ENCODE measurements at places on chromosomes 2 and 18.

- no peak for DNase-seq
These were observed 242.0 kb downstream of the DPP10 start for GRCh38 chr2:114684403-114684802.

GRCh38 chr2:238069877-238070276 lies 9.1 kb downstream of the SCLY start:
- DNase-seq, result no peak

DNA sequence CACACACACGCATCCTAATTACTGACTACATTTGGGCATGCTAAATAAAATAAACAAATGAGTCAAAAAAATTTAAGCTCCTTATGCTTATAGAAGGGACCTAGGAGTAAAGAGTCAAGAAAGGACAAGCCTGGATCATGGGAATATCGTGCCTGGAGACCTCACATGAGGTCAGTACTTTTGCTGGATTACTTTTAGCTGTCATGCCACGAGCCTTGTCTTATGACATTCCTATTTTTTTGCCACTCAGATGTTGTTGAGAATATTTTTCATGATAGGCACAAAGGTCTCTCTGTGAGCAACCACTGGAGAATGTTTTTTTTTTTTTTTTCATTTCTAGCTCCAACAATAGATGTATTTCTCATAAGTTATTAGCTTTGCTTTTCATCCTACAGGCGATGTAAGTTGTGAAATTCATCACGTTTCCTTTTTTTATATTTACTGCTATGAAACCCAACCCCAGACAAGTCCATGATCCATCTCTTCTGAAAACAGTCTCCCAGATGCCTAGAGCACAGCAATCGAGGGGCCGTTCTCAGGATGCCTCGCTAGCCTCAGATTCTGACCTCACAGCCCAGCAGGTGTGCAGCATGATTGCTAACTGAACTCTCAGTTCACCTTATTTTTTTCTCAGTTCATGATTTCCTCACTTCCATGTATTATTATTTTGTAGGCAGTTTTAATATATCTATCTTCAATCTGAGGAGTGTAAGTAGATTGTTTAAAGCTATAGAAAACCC lies 464.5 kb downstream of the IRS1 start:
- peak; percentile 35 for DNase-seq

DNA sequence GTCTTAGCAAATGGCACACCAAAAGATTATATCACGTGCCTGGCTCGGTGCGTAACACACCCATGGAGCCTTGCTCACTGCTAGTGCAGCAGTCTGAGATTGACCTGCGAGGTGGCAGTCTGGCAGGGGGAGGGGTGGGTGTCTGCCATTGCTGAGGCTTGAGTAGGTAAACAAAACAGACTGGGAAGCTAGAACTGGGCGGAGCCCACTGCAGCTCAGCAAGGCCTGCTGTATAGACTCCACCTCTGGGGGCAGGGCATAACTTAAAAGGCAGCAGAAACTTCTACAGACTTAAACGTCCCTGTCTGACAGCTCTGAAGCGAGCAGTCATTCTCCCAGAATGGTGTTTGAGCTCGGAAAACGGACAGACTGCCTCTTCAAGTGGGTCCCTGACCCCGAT lies 55.9 kb upstream of the FSHR start:
- no peak for DNase-seq

DNA sequence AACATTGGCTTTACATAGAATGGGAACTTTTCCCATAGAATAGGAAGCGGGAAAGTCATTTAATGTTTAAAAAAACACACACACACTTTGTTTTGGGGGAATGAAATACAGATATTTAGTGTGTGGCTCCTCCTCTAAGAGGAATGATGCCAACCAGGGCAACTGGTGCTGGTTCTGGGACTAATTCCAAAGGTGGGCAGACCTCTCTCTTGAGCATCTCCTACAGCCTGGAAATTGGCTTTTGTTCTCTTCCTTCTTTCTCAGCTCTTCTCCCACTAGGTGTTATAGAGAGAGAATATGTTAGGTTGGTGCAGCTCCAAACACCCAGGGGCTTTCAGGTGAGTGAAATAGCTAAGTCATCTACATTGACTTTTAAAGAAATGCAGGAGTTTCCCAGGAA lies 190.1 kb downstream of the RAD51AP2 start:
- DNase-seq, result no peak

DNA sequence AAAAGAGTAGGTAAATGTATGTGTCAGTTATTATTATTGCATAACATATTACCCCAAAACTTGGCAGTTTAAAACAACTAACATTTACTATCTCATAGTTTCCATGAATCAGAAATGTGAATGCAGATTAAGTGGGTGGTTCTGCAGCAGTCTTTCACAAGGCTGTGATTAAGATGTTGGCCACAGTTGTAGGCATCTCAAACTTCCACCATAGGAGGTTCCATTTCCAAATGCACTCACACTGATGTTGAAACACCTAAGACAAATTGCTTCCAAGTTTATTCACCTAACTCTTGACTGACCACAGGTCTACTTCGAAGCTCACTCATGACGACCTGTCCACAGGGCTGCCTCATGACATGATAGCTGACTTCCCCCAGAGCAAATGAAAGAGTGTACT lies 360.8 kb downstream of the GRB14 start:
- DNase-seq, result no peak
